ENCODE measurements at places on chromosomes 13 and 19.
A peak's percentile ranks its signal among the peaks of the same experiment; 100 is the strongest.

DNA sequence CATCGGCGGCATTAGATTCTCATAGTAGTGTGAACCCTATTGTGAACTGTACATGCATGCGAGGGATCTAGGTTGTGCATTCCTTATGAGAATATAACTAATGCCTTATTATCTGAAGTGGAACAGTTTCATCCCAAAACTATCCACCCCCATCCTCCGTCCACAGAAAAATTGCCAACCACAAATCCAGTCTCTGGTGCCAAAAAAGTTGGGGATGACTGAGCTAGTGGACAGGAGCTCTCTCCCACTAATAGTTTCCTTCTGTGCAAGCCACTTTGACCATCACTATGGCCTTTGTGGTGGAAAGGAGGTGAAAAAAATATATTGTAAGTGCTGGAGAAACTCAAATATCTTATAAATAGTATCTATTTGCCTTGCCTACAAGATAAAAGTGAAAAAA is 857.8 kb downstream of the DIAPH3 start:
- DNase-seq = no peak

GRCh38 chr13:85236413-85236812 is 562.8 kb downstream of the SLITRK6 start:
- DNase-seq = peak; percentile 13

DNA sequence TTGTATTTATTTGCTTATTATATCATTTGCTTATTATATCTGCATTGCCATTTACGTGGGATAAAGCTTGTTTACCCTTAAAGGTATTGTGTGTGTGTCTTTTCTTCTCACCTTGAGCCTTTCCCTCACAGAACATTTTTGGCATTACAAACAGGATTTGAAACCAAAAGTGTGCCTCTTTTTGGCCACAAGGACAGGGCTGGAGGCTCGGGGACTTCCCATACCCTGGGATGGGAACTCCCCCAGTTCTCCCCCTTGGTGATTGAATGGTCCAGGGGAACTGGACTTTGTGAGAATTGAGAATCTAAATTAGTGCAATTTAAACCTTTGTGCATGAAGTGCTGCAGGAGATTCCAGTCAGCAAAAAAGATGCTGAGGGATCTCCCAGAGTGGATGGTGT is 2.4 kb upstream of the ZNF506 start:
- DNase-seq = no peak

DNA sequence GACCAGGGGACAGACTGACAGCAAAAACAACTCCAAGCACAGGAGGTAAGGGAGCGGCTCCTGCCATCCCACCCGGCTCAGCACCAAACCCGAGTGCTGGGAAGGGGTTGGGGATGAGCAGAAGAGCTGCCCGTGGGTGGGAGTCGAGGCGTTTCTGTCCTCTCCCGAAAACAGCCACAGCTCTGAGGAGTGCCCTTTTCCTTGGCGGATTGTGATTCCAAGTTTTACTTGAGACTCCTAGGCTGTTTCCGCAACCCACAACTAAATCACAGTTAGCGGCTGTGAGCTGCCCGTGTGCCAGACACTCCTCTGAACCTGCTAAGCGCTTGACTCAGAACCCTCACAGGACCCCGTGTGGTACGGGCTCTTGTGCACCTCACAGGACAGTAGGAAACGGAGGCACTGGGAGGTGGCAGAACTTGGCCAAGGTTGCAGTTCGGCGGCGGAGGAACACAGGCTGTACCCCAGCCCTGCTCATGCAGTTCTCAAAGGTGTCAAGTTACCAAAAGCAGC is 21.4 kb downstream of the CFAP97D2 start:
- DNase-seq = no peak

DNA sequence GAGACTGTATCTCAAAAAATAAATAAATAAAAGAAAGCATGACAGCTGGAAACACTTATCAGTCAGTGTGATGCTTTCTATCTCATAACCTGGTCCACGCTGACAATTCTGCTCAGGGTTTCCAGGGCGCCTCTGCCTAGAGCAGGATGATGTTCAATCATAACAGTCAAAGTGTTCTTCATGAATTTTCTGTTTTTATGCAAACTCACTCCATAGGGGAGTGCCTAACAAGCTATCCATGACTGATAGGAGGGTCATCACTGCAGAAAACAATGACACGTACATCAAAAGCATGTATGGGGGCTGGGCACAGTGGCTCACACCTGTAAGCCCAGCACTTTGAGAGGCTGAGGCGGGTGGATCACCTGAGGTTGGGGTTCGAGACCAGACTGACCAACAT is 41.4 kb upstream of the ZNF83 start:
- no peak for DNase-seq

GRCh38 chr13:74922963-74923362 is 559.0 kb downstream of the TBC1D4 start:
- no peak for DNase-seq

- DNase-seq = no peak
Observed at GRCh38 chr13:49638030-49638743, 9.9 kb downstream of the ARL11 start.

DNA sequence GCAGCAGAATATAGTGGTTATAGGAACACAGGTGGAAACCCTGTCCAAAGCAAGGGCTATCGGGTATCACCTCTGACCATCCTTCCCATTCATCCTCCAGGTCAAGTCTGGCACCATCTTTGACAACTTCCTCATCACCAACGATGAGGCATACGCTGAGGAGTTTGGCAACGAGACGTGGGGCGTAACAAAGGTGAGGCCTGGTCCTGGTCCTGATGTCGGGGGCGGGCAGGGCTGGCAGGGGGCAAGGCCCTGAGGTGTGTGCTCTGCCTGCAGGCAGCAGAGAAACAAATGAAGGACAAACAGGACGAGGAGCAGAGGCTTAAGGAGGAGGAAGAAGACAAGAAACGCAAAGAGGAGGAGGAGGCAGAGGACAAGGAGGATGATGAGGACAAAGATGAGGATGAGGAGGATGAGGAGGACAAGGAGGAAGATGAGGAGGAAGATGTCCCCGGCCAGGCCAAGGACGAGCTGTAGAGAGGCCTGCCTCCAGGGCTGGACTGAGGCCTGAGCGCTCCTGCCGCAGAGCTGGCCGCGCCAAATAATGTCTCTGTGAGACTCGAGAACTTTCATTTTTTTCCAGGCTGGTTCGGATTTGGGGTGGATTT is 2.1 kb upstream of the RAD23A start:
- DNase-seq = no peak

GRCh38 chr13:74136084-74136658 is 2.0 kb upstream of the KLF12 start:
- no peak for DNase-seq

DNA sequence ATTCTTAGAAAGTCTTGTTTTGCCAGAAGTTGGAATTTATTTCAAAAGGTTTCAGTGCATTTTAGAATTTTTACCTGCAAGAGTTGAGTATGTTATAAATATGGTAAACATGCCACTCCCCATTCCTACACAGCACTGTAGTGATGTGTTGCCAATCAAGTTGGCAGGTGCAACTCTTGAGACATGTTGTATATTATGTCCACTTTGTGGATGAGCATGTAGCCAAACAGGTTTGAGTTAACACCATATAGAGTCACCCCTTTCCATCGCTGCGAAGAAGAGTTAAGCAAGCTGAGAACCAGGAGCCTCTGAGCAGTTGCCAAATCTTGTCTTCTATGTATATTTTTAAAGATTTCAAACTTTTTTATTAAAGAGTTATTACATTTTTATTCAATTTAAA is 359.8 kb downstream of the LMO7 start:
- DNase-seq = no peak

- no peak for DNase-seq
Observed at GRCh38 chr19:20243629-20244028, 76.6 kb downstream of the ZNF486 start.

DNA sequence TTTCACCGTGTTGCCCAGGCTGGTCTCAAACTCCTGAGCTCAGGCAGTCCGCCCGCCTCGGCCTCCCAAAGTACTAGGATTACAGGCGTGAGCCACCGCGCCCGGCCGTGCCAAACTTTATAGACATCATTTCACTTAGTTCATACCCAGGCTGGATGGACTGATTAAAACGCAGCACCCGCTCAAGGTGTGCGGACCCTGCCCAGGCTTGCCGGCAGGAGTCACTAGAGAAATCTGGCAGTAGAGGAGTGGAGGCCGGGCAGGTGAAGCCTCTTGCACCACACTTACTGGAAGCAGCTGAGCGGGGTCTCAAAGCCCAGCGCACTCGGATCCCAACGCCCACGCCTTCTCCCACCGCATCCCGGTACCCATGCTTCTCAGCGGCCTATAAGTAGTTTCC is 11.4 kb downstream of the PTGIR start:
- DNase-seq = no peak

DNA sequence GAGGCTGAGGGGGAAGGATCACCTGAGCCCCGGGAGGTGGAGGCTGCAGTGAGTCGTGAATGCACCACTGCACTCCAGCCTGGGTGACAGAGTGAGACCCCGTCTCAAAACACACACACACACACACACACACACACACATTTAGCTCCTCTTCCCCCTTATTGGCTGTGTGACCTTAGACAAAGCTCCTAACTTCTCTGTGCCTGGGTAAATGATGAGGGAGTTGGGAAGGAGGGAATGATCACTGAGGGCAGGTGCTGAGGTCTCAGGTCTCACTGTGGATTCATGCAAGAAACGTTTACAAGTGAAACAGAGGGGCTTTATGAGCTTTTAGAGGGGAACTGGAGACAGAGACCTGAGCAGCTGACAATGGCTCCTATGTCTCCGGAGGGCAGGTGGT is 16.9 kb upstream of the BCL3 start:
- DNase-seq = no peak

Measured in astrocyte of the cerebellum (primary cell).